Mucosa of gallbladder (tissue), 1 donor: ENCODE measurements at places on chromosomes 16 and 17.

GRCh38 chr16:78869492-78869891, 731.0 kb downstream of the MAF start:
- no peak for DNase-seq

DNA sequence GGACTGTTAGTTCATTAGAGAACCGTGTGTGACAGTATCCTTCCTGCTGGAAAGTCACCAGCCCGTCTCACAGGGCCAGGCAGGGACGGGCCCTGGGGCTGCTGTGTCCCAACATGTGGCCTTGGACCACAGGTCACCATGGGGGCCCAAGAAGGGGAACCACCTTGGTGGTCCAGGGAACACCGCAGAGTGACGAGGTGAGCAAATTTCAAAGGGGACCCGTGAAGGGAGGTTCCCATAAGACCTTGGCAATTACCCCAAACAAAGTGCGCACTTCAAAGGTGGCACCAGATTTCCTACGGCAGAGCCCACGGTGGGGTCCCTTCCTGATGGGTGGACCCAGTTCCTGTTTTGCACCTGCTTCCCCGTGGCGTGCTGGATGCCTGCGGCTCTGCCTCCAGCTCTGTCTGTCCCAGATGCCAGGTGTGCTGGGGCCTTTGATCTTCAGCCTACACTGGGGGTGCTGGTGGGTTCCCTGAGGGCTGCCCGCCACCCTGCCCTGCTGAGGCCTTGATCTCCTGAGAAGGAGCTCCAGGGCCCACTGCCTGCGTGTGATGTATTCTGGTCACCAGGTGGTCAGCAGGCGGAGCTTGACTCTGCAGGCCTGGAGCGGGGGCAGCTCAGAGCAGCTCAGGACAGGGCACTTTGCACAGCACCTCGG, 27.0 kb downstream of the SLC7A5 start:
- no peak for DNase-seq

GRCh38 chr17:38560503-38561318, 45.0 kb downstream of the SRCIN1 start:
- DNase-seq: no peak

GRCh38 chr17:10802496-10803284, 1.2 kb downstream of the TMEM238L start:
- no peak for DNase-seq

DNA sequence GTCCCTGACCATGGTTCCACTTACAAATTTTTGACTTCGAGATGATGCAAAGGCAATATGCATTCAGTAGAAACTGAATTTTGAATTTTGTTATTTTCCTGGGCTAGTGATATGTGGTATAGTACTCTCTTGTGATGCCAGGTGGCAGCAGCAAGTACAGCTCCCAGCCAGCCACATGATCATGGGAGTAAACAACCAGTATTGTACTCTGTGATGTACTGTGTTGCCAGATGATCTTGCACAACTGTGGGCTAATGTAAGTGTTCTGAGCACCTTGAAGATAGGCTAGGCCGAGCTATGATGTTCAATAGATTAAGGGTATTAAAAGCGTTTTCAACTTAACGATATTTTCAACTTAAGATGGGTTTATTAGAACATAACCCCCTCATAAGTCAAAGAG, 250.8 kb downstream of the STX8 start:
- no peak for DNase-seq

DNA sequence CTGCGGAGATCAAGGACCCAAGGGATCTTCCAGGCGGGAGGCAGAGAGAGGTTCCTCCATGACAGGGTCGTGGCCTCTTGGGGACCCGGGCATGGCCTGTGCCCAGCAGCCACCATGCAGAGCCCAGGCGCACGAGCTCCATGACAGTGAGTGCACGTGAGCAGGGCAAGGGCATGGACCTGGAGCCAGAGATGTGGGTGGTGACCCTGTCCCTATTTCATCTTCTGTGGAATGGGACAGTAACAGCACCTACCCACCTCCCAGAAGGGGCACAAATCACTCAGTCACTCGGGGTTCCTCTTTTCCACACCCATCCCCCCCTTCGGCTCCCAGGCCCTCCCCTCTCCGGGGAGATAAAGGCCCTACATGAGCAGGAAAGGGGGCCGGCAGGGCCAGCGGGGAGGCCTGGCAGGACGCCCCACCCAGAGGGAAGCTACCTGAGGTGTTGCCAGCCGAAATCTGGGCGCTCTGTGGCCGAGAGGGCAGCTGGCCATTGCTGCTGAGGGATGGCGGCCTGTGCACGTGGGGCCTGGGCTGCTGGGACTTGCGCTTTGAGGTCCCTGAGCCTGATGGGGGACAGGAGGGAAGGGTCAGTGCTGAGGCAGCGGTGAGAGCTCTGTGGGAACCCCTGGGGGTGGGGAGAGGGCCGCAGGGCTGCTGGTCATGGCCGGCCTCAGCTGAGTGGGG, 10.4 kb downstream of the UBALD2 start:
- no peak for DNase-seq

- DNase-seq: no peak
These were observed 249.0 kb upstream of the CCL2 start for GRCh38 chr17:34006126-34006525.

DNA sequence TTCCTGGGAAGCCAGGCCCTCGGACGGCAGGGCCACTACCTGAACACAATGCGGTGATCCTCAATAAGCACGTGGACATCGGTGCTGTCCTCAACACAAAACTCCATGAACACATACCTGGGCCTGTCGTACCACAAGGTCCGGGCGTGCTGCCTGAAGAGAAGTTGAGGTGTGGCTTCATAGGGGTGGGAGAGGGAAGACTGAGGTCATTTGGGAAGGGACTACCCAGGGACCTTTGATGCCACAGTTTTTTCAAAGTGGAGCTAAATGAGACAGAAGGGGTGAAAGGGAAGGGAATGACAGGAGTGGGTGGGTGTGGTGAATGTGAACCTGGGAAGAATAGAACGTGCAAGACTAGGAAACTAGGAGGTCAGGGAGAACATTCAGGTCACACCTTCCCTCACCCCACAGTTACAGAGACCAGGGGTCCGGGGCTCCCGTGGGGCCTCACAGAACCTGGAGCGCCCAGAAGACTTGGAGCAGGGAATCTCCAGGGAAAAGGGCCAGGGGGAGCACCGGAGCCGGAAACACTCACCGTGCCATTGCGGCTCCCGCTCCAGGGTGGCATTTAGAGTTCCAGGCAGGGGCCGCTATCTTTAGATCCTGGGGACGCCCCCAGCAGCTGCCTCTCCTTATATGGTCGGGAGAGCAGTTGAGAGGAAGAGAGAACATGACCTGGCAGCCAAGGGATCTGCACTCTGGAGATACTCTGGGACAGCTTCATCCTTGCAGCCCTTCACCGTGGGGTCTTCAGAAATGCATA, at the start of gene PTGES3L:
PTGES3L (minus strand) TSS at position 570 of the 763 bp plus-strand sequence; CDS start at position 543, 27 bp downstream.
- peak; percentile 23 for DNase-seq

GRCh38 chr16:14528306-14528705, 101.8 kb downstream of the PARN start:
- no peak for DNase-seq

DNA sequence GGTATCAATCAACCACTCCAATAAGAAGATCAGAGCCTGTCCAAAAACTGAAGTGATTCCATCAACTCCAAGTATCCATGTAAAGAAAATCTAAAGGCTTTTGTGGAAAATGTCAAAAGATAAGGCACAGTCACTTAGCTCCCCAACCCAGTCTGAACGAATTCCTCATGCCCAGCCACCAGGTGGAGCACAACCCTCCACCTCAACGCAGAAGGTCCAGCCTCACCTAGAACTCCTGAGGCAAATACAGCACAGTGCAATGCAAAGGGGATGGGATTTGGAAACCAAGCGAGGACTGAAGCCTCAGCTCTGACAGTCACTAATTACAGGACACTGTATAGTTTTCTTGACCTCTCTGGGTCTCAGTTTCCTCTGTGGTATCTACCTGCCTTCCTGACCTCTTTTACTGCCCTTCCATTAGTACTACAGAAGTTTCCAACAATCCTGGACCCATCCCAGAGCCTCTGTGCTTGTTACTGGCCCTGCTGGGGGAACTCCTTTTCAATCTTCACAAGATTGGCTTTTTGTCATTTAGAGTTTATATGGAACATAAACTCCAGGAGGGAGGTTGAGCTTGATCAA, 2.0 kb downstream of the NCBP3 start:
- DNase-seq: no peak

- no peak for DNase-seq
These were observed 359.0 kb upstream of the TBX2 start for GRCh38 chr17:61040666-61041065.

DNA sequence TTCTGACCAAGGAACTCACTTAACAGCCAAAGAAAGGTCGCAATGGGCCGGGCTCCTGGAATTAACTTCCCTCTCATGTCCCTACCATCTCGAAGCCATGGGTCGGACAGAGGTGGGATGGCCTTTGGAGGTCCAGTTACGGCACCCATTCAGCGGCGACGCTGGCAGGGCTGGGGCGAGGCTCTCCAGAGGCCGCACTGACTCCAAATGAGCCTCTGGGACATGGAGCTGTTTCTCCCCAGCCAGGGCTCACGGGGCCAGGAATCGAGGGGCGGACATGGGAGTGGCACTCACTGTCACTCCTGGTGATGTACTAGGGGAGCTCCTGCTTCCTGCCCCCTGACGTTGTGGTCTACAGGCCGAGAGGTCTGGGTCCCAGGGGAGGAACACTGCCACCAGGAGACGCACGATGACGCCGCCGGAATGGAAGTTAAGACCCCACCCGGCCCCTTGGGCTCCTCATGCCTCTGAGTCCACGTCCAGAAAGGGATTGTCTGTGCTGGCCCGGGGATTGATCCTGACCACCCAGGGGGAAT, 60.7 kb upstream of the METRNL start:
- DNase-seq: no peak

- no peak for DNase-seq
These were observed 103.0 kb downstream of the NPIPB11 start for GRCh38 chr16:29303520-29303919.

DNA sequence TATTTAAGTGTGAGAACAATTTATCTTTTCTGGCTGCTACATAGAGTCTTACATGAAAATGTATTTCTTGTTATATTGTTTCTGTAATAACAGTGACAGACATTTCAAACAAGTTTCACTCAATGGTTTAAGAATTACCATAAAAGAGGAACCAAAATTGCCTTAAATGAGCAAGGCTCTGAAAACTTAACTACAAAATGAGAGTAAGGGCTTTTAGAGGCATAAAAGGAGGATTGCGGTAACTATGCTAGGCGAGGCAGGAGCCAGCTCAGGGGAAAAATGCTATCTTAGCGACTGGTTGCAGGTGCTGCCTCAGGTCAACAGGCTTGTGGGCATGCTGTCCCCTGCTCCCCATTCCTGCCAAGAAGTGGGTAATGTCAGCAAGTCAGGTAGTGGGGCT, 81.7 kb upstream of the MSI2 start:
- no peak for DNase-seq

GRCh38 chr17:27244491-27245223, 49.3 kb upstream of the WSB1 start:
- peak; percentile 83 for DNase-seq

DNA sequence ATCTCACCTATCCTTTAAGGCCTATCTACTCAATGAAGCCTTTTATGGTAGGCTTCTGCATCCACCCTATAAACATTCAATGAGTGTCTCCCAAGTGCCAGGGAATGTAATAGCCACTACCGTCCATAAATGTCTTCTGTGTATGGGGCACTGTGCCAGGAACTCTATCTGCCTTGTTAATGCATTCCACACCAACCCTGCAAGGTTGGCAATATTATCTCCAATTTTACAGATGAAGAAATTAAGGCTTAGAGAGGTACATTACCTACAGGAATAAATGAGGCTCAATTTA, 20.0 kb downstream of the MAP3K14 start:
- no peak for DNase-seq

GRCh38 chr17:7213895-7214299, 5.7 kb downstream of the DLG4 start:
- DNase-seq: no peak

GRCh38 chr16:11495066-11495407, 91.7 kb downstream of the LITAF start:
- no peak for DNase-seq

- no peak for DNase-seq
These were observed 2.9 kb upstream of the RNF213 start for GRCh38 chr17:80257716-80258213.

DNA sequence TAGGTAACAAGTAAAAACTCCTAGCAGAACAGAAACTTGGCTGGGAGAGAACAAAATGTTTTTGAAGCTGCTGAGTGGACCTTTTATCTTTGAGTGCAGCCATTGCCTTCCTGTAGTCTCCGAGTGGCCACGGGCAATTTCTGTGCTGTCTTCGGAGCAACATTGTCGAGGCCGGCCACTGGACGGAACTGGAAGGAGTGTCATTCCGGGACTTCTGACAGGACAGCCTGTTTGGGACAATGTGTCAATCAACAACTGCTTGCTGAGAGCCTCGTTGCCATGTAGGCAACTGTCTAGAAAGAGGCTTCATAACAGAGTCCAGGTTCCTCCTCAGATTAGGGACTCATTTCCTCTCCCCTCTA, 96.2 kb upstream of the CDYL2 start:
- no peak for DNase-seq

- DNase-seq: peak; percentile 41
These were observed 42.4 kb downstream of the AMFR start for GRCh38 chr16:56382901-56383355.

DNA sequence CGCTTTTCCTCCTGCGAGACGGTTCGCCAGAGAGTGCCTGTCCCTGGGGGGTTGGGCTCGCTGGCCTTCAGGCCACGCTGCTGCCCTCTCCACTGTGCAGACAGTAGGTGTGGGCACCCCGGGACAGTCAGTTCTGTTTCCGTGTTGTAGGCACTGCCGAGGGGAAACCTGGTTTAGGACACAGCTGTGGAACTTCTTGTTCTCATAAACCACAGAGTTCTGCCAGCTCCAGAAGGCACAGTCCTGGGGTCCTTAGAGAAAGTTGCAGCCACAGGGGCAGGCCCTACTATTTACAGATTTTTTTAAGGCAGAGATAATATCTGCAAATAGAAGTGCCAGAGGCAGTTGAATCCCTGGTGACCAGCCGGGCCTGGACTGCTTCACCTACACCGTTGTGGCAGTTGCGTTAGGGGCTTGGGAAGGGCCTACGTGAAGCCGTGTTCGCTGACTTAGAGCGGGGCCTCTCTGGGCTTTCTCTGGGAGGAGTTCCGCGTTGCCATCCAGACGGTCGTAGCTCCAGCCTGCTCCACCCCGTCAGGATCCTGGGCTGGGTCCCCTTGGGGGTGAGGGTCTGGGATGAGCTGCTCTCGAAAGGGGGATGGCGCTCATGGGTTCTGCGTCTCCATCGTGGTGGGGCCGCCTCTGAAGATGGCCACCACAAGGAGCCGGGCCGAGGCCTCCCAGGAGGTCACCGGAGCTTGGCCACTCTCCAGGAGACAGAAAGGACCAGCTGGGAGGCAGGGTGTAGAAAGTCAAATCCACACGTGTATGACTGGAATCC, 126.3 kb downstream of the BANP start:
- no peak for DNase-seq

- no peak for DNase-seq
These were observed 251.8 kb downstream of the MAF start for GRCh38 chr16:79348521-79349306.
